Inflammatory macrophage (primary cell): ENCODE measurements at places on chromosomes 1 and 21.

GRCh38 chr1:165153182-165153581 is 203.3 kb downstream of the LMX1A start:
- no peak for DNase-seq

DNA sequence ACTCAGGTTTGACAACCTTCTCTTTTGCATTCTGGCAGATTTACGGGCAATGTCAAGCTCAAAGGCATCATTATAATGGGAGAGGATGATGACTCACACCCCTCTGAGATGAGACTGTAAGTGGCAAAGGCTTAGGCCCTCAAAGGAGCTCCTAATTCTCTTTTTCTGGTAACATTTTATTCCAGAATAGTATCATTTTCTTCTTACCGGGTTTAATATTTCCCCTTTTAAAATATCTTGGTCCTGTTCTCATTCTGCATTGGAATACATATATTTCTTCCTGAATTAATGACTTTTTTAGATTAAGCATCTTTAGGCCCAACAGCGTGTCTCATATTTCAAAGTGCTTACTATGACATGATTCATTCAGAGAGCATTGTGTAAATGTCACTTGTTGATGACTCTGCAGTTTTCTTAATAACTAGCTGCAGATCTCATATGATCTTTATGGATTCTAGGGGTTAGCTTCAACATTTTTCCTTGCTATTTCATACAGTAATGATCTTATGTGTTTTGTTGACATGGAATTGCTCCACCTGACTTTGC is 1.7 kb downstream of the PITHD1 start:
- DNase-seq: no peak

- no peak for DNase-seq
Observed at GRCh38 chr1:116908266-116908665, 1.4 kb upstream of the PTGFRN start.

DNA sequence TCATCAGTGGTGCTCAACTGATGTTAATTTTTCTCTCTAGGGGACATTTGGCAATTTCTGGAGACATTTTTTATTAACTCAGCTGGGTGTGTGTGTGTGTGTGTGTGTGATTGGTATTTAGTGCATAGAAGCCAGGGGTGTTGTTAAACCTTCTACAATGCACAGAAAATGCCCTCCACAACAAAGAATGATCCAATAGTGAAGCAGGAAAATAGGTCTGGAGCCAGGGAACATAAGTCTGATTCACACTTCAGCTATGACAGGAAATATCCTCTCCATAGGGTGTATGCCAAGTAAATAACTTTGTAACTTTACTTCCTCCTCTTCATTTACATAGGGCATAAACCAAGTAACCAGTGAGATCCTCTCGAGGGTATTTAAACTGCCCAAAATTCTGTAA is 25.1 kb upstream of the TMEM61 start:
- no peak for DNase-seq

- no peak for DNase-seq
Observed at GRCh38 chr1:116031302-116031835, 55.1 kb downstream of the SLC22A15 start.

- no peak for DNase-seq
Observed at GRCh38 chr1:111161843-111162487, 21.9 kb downstream of the CEPT1 start.

- DNase-seq: no peak
Observed at GRCh38 chr1:39131940-39132339, 72.6 kb upstream of the MACF1 start.

- peak; percentile 49 for DNase-seq
Observed at GRCh38 chr1:212608959-212609700, 569 bp downstream of the ATF3 start.

GRCh38 chr1:212555426-212555825 is 53.1 kb upstream of the ATF3 start:
- no peak for DNase-seq

- DNase-seq: no peak
Observed at GRCh38 chr21:34690793-34691175, 22.0 kb downstream of the CLIC6 start.

GRCh38 chr1:156692925-156693847 is 12.2 kb downstream of the CRABP2 start:
- no peak for DNase-seq

- no peak for DNase-seq
Observed at GRCh38 chr1:82775406-82776000, 974.8 kb downstream of the ADGRL2 start.

GRCh38 chr1:7152655-7153054 is 367.4 kb downstream of the CAMTA1 start:
- DNase-seq: no peak

GRCh38 chr1:61887076-61887867 is 145.0 kb downstream of the PATJ start:
- DNase-seq: no peak

DNA sequence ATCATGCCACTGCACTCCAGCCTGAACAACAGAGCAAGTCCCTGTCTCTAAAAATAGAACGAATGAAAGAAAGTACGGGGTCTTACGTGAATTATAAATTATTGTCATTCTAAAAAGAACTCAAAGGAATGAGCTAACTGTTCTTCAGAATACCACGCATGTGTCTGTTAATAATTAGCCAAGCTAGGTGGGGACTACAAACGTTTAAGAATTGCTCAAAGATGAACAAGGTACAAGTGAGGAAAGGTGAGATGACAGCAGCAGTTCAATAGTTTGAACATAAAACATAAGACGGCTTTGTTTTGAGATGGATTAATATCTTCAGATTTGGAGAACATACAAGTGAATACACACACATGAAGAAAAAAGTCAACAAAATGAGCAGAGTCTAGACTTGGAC is 79.6 kb downstream of the UBR4 start:
- DNase-seq: no peak

GRCh38 chr1:22204989-22205913 is 62.4 kb upstream of the WNT4 start:
- DNase-seq: no peak

DNA sequence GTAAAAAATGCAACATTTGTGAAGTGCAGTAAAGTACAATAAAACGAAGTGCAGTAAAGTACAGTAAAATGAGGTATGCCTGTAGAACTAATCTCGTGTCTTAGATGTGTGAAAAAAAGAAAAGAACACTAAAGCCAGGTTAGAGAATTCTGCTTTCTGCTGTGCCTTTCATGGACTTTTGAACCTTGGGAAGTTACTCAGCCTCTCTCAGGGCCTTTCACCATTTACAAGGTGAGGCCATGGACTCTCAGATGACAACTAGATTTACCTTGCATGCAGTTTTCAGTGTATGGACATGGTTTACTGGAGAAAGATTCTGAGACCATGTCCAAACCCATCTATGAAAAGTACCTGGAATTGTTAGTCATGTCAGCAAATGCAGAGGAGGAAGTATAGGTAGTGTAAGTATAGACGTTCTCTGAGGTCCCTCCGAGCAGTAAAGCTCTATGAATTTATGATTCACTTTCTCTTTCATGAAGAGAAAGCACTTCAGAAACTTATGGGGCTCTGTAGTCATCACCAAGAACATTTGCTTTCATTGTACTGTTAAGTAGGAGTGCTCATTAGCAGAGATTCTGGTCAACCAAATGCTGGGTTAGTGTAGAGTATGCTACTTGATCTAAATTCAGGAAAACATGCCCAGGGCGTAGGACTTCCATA is 143.1 kb downstream of the CACNA1E start:
- DNase-seq: no peak

DNA sequence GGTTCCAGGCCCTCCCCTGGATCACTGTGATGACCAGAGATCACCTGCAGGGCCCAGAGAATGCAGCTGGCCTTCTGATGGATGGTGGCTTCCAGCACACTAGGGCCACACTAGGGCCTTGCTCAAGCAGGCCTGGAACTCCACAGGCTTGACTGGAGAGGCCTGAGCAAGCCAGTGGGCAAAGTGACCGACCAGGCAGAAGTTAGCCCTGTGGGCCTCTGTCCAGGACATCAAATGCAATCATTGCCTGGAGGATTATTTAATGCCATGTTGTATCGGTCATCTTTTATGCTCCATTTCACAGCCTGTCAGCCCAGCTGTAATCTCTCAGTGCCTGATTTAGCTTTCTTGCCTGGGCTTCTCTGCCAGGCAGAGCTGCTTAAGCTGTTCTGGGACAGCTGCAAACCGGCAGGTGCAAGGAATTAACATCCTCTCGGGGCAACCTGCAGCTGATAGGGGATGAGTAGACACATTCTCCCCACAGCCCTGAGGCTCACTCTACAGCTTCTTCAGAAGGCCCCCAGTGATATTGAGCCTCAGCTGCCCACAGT is 17.7 kb downstream of the NENF start:
- DNase-seq: no peak

- DNase-seq: no peak
Observed at GRCh38 chr21:34688145-34688544, 19.4 kb downstream of the CLIC6 start.

- no peak for DNase-seq
Observed at GRCh38 chr1:58189453-58189852, 357.1 kb downstream of the OMA1 start.

GRCh38 chr1:233509526-233509925 is 104.4 kb upstream of the KCNK1 start:
- no peak for DNase-seq

- no peak for DNase-seq
Observed at GRCh38 chr1:6805004-6805416, 19.8 kb downstream of the CAMTA1 start.

DNA sequence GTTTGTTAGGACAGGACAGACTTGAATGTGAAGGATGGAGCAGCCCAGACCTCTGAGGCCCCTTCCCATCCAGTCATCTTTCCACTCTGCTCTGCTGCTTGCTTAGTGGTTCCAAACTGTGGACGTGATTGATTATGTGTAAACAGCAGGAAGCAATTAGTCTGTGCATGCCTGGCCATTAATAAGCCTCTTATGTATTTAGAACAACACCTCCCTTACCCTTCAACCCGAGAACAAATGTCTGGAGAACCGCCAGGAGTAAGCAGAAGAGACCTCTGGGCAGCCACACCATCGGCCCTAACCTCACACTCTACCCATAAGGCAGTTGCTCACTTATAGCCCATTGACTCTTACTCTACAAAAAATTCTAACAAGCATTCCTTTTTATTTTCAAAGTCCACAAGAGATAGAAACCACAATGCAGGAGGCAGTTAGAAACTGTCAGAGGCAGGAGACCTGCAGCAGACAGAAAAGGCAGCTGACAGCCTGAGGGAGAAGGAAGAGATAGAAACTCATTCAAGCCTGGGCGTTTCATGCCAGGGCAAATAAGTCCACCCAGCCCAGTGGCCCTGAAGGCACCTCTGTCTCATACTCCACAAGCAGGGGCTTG is 5.8 kb upstream of the EPHA8 start:
- DNase-seq: no peak

- no peak for DNase-seq
Observed at GRCh38 chr1:229432905-229433304, 989 bp downstream of the ACTA1 start.

- peak; percentile 31 for DNase-seq
Observed at GRCh38 chr1:179366093-179366800, 476 bp downstream of the AXDND1 start.

DNA sequence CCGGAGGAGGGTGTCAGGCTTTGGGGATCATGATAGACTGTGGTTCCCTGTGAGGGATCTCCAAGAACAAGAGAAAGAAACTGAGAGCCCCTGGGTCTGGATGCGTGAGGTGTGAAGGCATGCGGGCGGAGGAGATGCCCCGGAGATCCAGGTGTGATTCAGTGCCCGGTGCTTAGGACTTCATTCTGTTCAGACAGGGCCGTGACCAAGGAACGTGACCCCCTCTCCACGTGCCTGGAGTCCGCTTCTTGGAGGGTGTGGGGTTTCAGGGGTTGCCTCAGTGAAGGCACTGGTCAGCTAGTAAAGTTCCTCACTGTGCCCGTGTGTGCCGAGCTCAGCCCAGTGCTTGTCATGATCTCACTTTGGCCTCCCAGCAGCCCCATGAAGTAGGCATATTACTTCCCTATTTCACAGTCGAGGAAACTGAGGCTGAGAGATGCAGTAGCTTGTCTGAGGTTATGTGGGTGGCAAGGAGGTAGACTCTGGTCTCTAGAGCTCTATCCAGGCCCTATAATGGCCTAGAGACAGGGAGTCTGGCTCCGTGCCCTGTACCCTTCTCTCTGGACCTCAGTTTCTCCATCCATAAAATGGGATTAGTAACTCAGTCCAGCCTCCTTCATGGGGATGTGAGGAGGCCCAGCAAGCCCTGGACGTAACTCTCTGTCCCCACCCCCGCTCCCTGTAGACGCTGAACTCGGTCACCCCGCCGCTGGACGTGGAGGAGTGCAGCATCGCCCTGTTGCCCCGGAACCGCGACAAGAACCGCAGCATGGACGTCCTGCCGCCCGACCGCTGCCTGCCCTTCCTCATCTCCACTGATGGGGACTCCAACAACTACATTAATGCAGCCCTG is 81.0 kb downstream of the PTPRU start:
- DNase-seq: no peak

DNA sequence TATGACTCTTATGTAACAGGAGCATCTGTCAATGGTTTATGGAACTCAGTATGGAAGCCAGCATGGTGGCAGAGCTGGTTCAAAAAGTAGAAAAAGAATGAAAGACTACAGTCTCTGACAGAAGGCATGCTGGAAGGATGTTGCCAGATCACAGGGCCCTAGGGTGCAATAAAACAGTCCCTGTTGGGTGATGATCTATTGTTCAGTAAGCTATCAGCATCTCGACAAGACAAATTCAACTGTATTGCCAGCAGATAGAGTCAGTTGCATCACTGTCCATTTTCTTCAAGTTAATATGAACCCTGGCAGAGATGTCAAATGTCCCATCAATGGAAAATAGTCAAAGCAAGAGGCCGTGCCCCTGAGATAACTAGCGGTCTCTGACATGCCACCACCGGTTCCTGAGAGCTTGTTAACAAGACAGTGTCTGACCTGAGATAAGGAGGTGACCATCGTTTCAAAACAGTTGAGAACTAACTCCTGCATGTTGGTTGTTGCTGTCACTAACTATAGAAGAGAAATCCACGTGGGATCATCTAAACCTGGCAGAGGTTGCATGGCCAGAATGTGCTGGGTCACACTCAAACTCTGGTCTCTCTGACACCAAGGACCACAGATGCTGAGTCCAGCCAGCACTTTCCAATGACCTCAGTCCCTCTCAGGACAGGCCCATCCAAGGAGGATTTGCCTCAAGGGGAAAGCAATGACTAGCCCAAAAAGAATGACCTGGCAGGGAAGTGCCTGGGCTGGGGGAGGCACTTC is 125.9 kb downstream of the RIPK4 start:
- DNase-seq: no peak

- no peak for DNase-seq
Observed at GRCh38 chr1:239856067-239856466, 235.6 kb upstream of the FMN2 start.
